Activated T-cell treated with anti-CD3 and anti-CD28 coated beads for 24 hours (primary cell): ENCODE measurements at places on chromosomes 11 and 22.

DNA sequence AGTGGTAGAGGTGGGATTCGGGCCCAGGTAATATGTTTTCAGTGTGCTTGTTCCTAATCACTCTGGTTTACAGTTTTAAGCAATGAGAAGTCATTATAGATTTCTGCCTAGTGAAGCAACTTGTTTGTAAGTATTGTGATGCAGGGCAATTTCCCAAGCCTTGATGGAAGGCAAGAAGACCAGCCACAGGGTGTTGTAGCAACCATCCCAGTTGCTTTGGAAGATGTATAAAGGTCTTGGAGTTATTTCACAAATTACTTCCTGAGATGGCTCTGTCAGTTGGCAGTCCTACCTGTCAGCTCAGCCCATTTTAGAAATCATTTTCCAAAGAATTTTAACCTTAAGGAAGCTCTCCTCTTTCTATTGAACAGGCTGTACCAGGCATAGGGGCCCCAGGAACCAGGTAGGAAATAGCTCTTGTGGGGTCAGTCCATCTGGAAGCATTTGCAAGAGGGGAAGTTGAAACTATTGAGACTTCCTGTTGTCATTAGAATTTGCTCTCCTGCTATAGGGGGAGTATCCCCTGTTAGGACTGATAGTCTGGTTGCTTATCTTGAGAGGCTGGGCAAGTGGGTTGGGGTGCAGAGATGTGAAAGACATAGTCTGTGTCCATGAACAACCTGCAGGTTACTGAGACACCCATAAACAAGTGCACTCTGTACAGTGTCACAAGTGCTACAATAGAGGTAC, 47.9 kb downstream of the STIM1 start:
- no peak for DNase-seq

- DNase-seq: no peak
These were observed at the start of gene SCARF2 for GRCh38 chr22:20437613-20438426. TSS of gene SCARF2 (minus strand) at chr22:20437825. CDS start at chr22:20437754, 71 bp downstream.

- no peak for DNase-seq
These were observed 13.2 kb upstream of the SMIM35 start for GRCh38 chr11:118099838-118100556.

GRCh38 chr11:102070766-102071165, 23.5 kb downstream of the CFAP300 start:
- DNase-seq: no peak

GRCh38 chr22:48346911-48347310, 1480.8 kb downstream of the BRD1 start:
- DNase-seq: no peak

GRCh38 chr22:41885516-41885915, 29.4 kb downstream of the SHISA8 start:
- no peak for DNase-seq

DNA sequence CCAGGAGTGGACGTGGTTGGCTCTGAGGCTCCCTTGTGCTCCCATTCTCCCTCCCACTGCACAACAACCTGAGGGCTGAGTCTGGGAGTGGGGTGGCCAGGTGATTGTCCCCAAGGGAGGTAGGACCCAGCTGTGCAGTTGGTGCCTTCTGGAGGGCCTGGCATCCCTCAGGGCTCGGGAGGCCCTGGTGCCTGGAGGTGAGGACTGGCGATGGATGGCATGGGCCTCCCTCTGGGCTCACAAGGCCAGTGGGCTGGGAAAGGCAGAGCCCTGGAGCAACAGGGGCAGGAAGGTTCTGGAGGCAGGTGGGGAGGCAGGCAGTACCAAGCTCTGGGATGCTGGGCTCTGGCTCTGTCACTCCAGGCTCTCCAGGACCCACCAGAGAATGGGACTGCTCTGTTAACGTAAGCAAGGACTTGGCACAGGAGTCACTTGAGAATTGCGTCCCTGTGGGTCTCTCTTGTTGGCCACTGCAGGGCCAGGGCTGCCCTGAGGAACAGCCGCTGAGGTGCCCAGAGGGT, 114.2 kb downstream of the KCNQ1OT1 start:
- DNase-seq: no peak

- DNase-seq: no peak
These were observed 228.9 kb downstream of the NTM start for GRCh38 chr11:131599285-131599684.

DNA sequence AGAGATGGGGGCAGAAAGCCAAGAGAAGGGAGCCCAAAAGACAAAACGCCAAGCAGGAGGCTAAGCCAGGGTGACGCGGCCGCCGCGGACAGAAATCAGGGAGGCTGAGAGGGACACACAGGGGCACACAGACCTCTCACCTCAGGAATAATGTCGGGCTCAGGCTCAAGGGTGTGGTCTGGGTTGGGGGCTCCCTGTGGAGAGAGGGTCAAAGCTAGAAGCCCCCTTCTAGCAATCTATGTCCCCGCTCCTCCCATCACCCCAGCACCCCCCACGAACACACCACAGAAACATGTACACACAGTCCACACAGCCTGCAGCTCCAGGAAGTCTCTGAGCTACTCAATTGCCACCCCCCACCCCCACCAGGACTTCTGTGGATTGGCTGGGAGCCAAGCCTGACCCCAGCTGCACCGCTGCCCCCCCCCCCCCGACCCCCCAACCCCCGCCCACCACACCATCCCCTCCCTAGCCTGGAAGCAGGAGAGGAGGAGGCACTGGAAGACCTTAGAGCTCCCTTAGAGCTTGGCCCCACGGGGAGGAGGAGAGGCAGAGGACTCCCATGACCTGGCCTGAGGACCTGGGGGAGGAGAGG, 6.9 kb downstream of the BCL9L start:
- DNase-seq: no peak

- DNase-seq: no peak
These were observed 45.5 kb downstream of the PKNOX2 start for GRCh38 chr11:125210066-125210465.

DNA sequence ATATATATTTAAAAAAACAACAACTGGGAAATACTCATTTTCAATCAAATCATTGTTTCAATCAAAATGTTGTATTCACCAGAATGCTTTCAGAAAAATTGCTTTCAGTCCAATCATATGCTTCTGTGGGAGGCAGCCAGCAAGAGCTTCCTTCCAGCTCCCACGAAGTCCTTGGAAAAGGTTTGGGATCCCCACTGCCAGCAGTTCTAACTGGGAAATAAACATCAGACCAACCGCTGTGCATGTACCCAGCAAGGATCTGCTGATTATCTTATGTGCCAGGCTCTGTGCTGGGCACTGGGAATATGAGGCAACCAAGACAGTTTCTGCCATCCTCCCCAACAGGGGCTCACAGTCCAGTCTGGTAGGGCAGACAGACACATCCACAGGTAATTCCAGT, 10.8 kb downstream of the RPS13 start:
- no peak for DNase-seq

- DNase-seq: no peak
These were observed 698 bp upstream of the ANAPC15 start for GRCh38 chr11:72112978-72113808.

DNA sequence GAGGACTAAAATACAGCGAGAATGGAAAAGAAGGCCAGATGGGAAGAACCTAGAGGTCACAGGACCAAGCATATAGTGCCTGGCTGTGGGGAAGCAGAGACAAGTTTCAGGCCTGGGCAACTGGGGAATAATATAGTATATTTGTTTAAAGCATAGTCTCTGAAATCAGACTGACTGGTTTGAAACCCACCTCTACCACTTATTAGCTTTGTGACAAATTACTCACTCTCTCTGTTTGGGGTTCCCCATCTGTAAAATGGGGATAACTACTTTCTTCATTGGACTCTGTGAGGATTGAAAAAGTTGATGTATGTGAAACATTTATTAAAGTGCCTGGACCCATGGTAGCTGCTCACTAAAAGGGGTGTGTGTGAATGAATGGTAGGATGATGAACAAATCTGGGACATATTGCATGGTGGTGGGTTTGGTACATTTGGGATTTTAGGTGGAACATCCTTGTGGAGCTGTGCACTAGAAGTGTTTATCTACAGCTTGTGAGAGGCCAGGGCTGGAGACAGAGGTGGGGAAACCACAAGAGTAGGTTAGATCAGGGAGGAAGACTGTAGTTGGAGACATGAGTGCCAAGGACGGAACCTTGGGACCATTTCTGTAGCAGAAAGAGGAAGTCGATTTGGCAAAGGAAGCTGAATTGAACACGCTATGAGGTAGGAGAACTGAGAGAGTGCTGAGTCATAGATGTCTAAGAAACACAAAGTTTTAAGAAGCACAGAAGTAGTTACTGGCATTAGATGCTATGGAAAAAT, 52.6 kb downstream of the SWAP70 start:
- no peak for DNase-seq

DNA sequence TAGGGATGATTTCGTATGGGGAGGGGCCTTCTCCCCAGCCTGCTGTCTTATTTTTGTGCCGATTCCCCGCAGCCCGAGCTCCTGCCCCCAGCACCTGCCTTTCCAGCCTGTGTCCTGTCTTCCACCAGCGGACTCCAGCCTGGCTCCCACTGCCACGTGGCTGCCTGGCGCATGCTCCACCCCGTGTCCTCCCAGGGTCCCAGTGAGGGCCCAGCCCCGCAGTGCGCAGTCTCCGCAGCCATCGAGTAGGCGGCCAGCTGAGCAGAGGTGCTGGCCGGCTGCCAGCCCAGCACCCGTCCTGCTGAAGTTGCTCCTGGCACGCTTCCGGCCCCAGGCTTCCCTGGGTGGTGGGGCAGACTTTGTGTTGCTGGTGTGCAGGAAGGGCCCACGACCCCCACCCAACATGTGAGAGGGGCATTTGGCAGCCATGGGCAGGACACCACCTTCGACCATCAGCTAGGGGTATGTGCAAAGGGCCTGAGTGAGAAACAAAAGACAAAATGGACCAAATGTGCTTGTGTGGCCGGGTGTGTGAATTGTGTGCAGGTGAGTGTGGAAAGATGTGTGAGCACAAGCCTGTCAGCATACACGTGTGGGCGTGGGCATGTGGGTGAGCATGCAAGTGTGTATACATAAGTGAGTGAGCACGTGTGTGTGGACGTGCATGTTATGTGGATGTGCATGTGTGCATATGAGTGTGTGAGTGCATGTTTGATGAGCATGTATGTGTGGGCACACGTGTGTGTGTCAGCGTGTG, 55.9 kb downstream of the RTN4R start:
- DNase-seq: no peak

DNA sequence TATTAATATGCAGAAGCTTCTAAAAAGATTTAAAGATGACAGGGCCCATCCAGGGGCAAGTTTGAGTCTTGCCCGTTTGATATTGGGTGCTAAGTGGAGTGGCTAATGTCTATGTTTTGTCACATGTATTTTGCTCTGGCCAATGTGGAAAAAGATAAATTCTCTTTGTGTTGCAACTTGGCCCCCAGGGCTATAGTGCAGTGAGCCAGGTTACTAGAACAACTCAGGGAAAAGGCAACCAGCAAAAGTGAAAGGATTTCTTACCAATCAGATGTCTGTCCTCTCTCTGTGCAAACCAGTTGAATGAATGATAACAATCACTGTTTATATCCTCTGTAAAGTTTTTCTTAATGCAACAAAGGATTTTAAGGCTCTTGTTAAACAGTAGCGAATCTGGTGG, 4.6 kb upstream of the CLNS1A start:
- DNase-seq: no peak
